ENCODE measurements at places on chromosomes 2 and 18. TPM values are rescaled to one million over a fixed set of nuclear protein-coding genes. Genes with fewer than 3 reads are reported as not detected.

- peak; percentile 80 for DNase-seq
Measured at GRCh38 chr2:64873472-64873924, 115.7 kb upstream of the SLC1A4 start.

IGFBP2 gene
- total RNA-seq, result 24.8 TPM

CNGA3 gene
- total RNA-seq, result 3.0 TPM

- no peak for DNase-seq
Measured at GRCh38 chr2:238391042-238391689, 35.6 kb upstream of the ASB1 start.

TMEM131 gene
- 64.6 TPM for total RNA-seq

SULT1C4 gene
- 5.8 TPM for total RNA-seq

DNA sequence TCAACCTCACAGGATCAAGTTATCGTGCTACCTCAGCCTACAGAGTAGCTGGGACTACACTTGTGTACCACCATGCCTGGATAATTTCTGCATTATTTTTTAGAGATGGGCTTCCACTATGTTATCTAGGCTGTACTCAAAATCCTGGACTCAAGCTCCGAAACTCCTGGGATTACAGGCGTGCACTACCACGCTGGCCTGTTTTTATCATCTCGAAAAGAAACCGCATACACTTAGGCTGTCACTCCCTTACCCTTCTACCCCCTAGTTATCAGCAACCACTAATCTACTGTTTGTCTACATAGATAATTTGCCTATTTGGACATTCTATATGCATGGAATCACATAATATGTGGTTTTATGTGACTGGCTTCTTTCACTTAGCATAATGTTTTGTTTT, 8.5 kb upstream of the PUM2 start:
- no peak for DNase-seq

GRCh38 chr18:13136056-13136903, 82.3 kb upstream of the LDLRAD4 start:
- DNase-seq, result peak; percentile 26

- no peak for DNase-seq
Measured at GRCh38 chr2:104744537-104744936, 109.4 kb upstream of the POU3F3 start.

GRCh38 chr18:41343808-41344207, 611.2 kb upstream of the PIK3C3 start:
- DNase-seq, result no peak

CHRND gene
- not detected for total RNA-seq

VWC2L gene
- not detected for total RNA-seq

CFC1 gene
- not detected for total RNA-seq

DNA sequence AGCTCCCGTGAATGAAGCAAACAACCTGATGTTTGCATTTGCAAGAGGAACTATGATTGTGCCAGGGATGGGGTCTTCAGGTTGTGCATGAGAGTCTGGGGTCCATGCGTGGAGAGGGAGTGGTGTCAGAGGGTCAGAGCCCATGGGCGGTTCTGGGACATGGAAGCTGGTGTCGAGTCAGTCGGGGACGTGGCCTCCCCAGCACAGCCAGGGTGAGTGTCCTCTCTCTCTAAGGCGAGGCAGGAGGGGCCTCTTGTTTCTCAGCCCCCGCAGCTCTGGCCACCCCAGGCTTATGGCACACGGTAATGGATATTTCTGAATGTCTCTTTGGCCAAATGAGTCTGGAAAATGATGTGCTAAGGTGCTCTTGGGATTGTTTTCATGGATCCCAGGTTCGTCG, 118.6 kb downstream of the RTP5 start:
- peak; percentile 19 for DNase-seq

DNA sequence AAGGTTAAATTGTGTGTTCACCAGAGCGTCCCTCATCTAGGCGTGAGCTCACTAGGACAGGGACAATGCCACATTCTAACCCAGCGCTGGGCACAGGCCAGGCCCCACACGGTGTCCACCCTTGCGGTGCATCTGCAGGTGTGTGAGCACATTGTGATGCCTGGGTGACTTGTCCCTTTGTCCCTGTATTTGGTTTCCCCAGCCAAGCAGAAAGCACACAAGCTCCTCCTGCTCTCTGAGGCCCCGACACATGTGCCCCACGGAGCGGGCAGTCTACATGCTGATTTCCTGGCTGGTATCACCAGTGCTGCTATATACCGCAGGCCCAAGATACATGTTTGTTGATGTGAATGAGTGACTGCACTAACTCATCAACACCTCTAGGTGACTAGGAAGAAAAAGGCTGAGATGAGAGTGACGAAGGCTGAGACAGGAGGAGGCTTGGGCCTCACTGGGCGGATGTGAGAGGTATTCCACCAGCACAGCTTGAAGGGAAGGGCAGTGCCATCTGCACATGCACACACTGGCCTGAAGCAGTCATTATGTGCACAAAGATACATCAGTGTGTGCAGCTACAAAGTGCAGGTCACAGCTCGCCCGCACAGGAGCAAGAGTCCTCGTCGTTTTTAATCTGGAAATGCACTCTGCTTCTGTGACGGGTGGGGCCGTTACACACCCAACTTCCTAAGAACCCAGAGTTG, 205.9 kb downstream of the EIPR1 start:
- no peak for DNase-seq

BOD1L2 gene
- not detected for total RNA-seq

- no peak for DNase-seq
Measured at GRCh38 chr2:11320698-11321492, 23.5 kb downstream of the ROCK2 start.

TLX2 gene
- 1.7 TPM for total RNA-seq

DNA sequence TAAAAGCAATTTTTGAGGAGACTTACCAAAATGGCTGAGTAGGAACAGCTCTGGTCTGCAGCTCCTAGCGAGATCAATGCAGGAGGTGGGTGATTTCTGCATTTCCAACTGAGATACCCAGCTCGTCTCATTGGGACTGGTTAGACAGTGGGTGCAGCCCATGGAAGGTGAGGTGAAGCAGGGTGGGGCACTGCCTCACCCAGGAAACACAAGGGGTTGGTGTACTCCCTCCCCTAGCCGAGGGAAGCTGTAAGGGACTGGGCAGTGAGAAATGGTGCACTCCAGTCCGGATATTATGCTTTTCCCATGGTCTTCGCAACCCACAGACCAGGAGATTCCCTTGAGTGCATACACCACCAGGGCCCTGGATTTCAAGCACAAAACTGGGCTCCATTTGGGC, 419.0 kb downstream of the NUP35 start:
- DNase-seq, result no peak

PECR gene
- total RNA-seq, result 51.4 TPM

GRCh38 chr2:241546771-241547498, 11.6 kb upstream of the BOK start:
- no peak for DNase-seq

GRCh38 chr2:221501210-221501882, 70.8 kb downstream of the EPHA4 start:
- DNase-seq, result no peak

PLGLB1 gene
- 1.4 TPM for total RNA-seq

DNA sequence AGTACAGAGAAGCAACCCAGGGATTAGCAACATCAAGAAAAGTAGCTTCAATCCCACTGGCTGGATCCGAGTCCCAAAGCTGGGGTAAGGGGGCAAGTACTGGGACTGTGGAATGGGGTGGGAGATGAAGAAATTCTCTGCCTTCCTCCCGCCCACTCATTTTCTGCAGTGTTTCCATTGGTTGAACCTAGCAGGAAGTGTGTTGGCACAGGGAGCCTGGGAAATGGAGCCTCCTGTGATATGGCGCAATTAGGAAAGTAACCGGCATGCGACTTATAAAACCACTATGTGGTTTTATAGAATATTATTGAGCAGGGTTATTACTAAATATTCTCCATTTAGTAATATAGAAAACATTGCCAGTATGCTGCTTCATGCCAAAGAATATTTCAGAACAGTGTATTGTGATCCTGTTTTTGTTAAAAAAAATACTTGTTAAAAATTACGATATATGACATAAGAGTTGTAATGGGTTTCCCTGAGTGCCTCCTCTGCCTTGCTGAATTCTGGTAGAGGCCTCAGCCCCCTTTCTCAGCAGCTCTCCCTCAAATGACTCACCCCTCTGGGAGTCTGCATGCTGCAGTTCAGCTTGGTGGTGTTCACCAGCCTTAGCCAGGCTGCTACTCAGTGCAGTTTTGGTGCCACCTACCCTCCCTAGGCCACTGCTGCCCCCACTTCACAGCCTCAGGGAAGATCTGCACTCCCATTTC, 60.5 kb downstream of the HK2 start:
- DNase-seq, result no peak

HES6 gene
- 48.1 TPM for total RNA-seq

MTX2 gene
- total RNA-seq, result 17.6 TPM

NYAP2 gene
- not detected for total RNA-seq

GRCh38 chr2:21820271-21820670, 696.5 kb downstream of the TDRD15 start:
- no peak for DNase-seq

GRCh38 chr18:49050452-49050851, 99.7 kb upstream of the SMAD7 start:
- DNase-seq, result no peak

GRCh38 chr2:102187496-102188150, 800 bp downstream of the IL1RL2 start:
- no peak for DNase-seq

- no peak for DNase-seq
Measured at GRCh38 chr2:157827377-157827776, 48.8 kb downstream of the ACVR1 start.

- DNase-seq, result no peak
Measured at GRCh38 chr2:231923010-231923344, 3.2 kb downstream of the NPPC start.

MRPS9 gene
- 14.5 TPM for total RNA-seq

DNA sequence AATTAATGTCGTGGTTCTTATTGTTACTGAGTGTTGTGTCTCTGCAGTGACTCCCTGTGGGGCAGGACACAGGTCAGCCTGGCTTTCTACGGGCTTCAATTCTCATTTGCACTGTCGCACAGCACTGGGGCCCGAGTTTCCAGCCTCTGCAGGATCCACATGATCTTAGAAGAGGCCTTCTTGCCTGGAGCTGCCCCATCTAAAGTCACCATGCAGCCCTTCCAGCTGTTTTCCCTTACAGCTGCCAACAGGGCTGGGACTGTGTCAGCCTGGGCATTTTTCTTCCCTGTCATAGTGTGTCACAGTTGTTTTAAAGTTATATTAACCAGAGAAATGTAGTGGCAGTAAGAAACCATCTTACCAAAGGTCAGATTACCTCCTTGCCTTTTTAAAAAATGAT, 27.0 kb downstream of the FHL2 start:
- DNase-seq, result no peak

CABYR gene
- not detected for total RNA-seq

ELAC1 gene
- 9.6 TPM for total RNA-seq

RBM45 gene
- 25.6 TPM for total RNA-seq

DNA sequence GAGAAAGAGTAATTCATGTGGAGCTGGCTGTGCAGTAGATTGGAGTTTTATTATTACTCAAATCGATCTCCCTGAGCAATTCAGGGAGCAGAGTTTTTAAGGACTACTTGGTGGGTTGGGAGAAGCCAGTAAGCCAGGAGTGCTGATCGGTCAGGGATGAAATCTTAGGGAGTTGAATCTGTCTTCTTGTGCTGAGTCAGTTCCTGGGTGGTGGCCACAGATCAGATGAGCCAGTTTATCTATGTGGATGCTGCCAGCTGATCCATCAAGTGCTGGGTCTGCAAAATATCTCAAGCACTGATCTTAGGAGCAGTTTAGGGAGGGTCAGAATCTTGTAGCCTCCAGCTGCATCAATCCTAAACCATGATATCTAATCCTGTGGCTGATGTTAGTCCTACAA, 17.0 kb upstream of the UGT1A8 start:
- DNase-seq, result no peak

SKOR2 gene
- not detected for total RNA-seq

DNA sequence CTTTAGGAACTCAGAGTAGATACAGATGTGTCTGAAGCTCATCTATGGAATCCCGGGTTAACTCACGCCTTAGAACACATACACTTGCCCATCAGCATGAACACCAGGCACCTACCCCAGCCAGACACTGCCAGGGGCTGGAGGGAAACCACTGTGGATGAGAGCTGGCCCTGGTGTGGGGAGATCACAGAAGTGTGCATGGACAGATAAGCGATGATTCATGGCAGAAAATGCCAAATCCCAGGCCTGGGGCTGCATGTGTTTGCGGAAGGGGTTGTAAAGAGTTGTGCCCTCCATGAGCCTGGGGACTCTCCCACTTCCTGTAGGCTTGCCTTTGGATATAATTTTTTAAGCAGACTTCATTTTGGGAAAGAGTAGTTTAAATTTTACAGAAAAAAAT, 193.4 kb downstream of the FHOD3 start:
- no peak for DNase-seq

DNA sequence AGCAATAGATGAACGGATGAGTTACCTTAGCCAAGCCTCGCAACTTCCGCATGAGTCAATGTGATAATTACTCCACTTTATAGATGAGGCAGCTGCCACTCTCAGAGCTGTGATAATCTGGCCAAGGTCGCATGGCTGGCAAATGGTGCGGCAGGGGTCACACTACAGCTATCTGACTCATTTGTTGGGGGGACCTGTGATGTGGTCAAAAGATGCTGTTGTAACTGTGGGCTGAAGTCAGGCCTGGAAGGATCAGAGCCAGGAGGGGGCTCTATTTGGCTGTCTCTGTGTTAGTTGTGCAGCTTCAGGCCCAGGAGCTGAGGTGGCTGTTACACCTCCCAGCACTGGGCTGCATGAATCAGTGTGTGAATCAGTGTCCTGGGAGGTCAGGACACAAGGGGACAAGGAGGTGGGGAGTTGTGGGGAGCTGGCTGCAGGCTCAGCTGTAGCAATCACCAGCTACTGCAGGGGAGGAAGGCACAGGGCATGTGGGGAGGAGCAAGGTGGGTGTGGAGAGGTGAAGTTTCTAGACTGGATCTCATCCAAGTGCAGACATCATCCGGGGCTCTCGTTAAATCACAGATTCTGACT, 33.1 kb downstream of the NGEF start:
- DNase-seq, result peak; percentile 70

DUSP19 gene
- total RNA-seq, result 2.5 TPM

DNA sequence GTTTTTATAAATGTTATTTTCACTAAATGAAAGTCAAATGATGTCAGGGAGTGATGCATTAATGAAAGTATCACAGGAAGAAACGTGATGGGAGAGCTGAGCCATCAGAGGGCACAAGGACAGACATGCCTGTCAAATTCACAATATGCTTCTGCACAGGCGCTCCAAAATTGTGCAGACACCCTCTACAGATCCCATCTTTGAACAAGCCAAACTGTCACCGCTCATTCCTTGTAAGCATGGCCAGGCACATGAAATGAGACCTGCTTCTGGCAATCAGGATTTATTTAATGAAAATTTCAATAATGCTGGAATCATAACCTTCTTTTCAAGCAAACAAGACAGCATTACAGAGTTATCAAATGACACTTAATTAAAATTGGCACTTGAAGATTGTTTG, 20.4 kb upstream of the FSHR start:
- no peak for DNase-seq

- DNase-seq, result no peak
Measured at GRCh38 chr2:60675301-60675700, 80.8 kb upstream of the PAPOLG start.

SNTG2 gene
- total RNA-seq, result 65.2 TPM

ZNF396 gene
- total RNA-seq, result 1.9 TPM

Measured in Peyer's patch (tissue), 4 donors.